Uterus (tissue), 4 donors: ENCODE measurements at places on chromosomes 5 and 9. TPM values are rescaled to one million over a fixed set of nuclear protein-coding genes. Genes with fewer than 3 reads are reported as not detected.
A peak's percentile ranks its signal among the peaks of the same experiment; 100 is the strongest.

DNA sequence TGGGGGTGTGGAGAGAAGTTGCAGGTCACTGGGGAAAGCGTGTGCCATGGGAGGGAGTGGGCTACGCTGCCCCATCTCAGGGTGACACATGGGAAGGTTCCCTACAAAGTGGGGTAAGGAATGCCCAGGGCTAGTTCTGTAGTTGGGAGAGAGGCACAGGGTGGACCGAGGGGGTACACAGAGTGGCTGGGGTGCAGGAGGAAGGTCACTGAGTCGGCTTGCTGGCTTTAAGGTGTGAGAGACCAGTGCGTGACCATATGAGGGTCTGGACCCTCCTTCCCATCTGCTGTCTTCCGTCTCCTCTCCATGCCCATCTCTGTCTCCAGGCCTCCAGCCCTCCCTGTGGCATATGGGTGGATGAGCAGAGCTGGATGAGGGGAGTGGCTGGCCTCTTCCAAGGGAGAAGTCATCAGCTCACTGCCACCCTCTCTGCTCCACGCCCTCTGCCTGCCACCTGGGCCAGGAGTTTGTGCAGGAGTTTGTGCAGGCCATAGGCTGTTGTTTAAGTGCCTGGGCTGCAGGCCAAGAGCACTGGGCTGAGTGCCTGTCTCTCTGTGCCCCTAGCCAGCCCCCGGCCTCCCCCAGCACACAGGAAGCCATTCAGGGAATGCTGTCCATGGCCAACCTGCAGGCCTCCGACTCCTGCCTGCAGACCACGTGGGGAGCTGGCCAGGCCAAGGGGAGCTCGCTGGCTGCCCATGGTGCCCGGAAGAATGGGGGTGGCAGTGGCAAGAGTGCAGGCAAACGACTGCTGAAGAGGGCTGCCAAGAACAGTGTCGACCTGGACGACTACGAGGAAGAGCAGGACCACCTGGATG, 96.8 kb downstream of the PHF2 start:
- no peaks in the 10 kb centered on the region for H3K27me3 ChIP-seq
- peak; percentile 10 for DNase-seq
- no peaks in the 10 kb centered on the region for H3K4me1 ChIP-seq
- H3K4me3 ChIP-seq, result no peak overlapping the region

DNA sequence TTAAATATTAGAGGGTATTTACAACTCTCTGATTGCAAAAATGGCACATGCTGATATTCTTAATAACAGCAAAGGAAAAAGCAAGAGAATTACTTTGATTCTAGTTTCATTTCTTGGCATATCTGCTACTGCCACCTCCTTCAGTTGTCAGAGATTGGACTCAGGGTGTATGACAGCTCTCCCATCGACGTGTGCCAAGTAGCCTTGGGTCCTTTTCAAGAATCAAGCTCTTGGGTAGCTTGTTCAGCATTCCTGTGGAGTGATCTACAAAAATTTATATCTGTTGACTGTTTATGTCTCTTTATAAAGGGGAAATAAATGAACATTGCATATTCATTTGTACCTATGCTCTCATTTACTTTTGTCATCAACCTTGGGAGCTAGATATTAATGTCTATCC, 315.6 kb downstream of the PRR16 start:
- H3K27me3 ChIP-seq, result no peaks in the 10 kb centered on the region
- DNase-seq, result no peak
- H3K36me3 ChIP-seq, result no peaks in the 10 kb centered on the region

GRCh38 chr5:2841208-2841607, 89.7 kb upstream of the IRX2 start:
- no peaks in the 10 kb centered on the region for H3K36me3 ChIP-seq
- H3K4me1 ChIP-seq, result no peaks in the 10 kb centered on the region
- no peak overlapping the region for H3K4me3 ChIP-seq
- DNase-seq, result no peak
- H3K27ac ChIP-seq, result no peak overlapping the region

ASTN2 gene
- 8.6 TPM for total RNA-seq

DNA sequence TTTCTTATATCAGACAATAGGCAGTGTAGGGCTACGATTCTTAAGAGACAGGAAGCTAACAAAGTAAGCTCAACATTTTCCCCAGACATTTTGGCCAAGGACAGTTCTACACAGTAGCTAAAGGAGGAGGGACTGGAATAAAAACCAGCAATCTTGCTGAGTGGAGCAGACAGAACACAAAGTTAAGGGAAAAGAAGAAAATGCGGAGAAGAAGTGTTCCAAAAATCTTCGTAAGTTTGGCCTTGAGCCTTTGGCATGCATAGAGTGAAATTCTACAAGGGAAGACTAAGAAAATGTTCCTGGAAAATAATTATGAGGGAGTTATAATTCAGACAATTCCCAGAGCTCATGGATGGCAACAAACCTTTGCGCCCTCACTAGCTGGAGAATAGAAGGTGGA, 748.0 kb upstream of the CTNND2 start:
- no peaks in the 10 kb centered on the region for H3K27me3 ChIP-seq
- DNase-seq, result no peak
- no peak overlapping the region for H3K27ac ChIP-seq
- H3K4me3 ChIP-seq, result no peak overlapping the region
- H3K4me1 ChIP-seq, result no peaks in the 10 kb centered on the region

DNA sequence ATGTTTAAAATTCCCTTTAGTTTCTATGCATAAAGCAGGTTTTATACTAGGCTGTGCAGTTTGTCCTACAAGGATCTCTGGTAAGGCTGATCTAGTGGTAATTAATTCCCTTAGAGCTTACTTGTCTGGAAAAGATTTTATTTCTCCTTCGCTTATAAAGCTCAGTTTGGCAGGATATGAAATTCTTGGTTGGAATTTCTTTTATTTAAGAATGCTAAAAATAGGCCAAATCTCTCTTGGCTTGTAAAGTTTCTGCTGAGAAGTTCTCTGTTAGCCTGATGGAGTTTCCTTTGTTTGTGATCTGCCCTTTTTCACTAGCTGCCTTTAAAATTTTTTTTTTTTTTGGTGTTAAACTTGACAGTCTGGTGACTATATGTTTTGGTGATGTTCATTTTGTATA, 237.1 kb upstream of the TLE4 start:
- no peaks in the 10 kb centered on the region for H3K36me3 ChIP-seq
- no peaks in the 10 kb centered on the region for H3K27me3 ChIP-seq
- no peak overlapping the region for H3K27ac ChIP-seq
- DNase-seq, result no peak
- H3K4me1 ChIP-seq, result no peaks in the 10 kb centered on the region

DNA sequence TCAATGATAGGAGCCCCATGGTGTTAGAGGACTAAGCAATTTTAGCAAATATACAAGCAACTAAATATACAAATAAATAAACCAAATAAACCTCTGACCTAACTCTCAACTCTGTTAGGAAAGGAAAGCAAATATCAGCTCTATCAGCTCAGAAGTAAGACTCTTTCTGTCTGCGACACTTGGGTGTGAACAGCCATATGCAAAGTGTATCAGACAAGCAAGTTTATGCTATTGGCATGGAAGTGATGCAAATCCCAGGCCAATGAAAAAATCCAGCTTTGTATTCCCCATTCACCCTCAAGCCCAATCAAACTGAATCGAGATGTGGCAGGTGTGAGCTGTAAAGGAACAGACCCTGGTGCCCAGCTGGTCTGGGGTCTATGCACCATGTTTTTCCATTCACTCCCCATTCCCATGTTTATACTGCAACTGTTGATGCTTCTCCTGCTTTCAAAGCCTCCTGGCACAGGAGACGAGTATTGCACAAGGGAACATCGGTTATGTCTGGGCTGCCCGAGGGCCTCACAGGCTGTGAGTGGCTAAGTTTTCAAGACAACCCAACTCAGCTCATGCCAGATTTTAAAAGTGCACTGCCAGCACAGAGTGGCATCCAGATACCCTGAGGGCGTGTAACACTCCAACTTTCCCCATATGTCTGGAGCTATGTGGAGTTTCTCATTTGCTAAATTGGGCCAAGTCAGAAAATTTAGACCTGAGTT, 73.1 kb downstream of the FEM1C start:
- no peak overlapping the region for H3K4me3 ChIP-seq
- H3K27ac ChIP-seq, result no peak overlapping the region
- no peaks in the 10 kb centered on the region for H3K36me3 ChIP-seq
- no peaks in the 10 kb centered on the region for H3K4me1 ChIP-seq

DNA sequence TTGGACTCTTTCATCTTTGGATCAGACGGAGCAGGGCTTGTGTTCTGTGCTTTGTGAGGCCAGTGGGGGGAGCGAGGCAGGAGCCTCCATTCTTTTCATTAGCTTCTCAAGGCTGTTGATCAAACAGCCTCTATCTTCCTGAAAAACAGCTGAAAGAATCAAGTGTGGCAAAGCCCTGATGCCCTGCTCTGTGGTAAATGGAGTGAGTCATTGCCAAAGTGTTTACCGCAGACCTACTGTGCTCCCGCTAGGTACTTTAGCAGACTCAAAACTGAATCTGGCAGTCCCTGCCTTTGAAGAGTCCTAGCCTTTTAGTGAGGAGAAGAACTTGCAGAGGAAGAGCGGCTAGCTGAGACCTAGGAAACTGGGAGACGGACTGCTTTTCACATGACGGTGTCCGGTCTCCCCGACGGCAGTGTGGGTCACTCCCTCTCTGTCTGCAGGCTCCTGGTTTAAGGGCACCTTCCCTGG, 3.3 kb downstream of the ANKRD33B start:
- no peaks in the 10 kb centered on the region for H3K4me1 ChIP-seq
- no peaks in the 10 kb centered on the region for H3K27me3 ChIP-seq
- no peak for DNase-seq
- peak overlapping the region; percentile 54 for H3K4me3 ChIP-seq
- H3K36me3 ChIP-seq, result no peaks in the 10 kb centered on the region

DNA sequence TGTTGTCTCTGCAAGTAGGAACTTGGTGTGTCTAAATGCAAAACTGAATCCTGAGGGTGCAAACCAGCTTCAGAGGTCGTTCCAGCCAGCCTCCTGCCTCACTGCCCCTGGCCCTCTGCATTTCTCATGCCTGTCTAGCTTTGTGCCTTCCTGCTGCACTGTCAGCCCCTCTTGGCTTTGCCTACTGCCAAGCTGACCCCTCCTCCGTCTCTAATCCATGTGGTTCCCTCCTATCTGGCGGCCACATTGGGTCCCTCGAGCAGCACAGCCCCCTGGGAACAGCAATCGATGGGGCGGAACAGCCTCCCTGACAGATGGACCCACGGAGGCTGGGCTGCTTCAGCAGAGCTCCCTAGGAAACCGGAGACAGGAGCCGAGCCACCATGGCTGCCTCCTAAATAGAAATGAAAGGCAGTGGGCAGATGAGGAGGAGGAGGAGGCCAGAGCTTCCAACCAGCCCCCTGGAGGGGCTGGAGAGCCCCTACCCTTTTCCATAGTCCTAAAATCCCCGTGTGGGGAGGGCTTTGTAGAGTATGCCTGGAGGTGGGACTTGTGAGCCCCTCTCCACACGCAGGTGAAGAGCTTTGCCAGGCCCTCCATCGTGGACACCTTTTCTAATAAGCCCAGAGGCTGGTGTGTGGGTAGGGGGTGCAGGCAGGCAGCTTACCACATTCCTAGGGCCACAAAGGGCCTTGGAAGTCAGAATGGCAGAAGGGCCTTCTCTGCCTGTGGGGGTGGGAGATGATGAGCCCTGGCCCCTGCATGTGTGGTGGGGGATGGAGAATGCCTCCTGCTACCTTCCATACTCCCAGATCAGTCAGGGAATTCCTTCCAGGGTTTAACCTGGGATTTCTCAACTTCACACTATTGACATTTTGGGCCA, 9.2 kb upstream of the CXXC5 start:
- no peak for DNase-seq
- H3K4me1 ChIP-seq, result peaks cover 12% of the 10 kb centered on the region
- H3K27me3 ChIP-seq, result no peaks in the 10 kb centered on the region
- no peaks in the 10 kb centered on the region for H3K36me3 ChIP-seq
- H3K4me3 ChIP-seq, result no peak overlapping the region

PRKACG gene
- not detected for total RNA-seq

DNA sequence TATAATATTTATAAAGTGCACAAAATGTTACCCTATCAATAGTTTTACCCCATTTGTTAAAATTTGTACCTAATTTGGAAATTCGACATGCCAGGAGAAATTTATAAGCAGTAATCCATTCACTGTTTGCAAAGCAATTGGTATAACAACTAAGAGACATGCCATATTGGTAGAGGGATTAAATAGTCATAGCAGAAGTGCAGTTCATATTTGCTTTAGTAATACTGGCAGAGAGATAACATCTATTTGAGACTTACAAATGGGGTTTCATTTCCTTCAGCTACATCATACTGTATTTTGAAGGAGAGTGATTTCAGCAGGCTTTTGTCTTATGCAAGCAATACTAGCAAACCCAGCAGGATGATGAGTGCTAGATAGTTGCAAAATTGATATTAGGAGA, 610.4 kb upstream of the CDH10 start:
- no peak for DNase-seq
- no peaks in the 10 kb centered on the region for H3K36me3 ChIP-seq
- H3K4me1 ChIP-seq, result no peaks in the 10 kb centered on the region
- H3K27ac ChIP-seq, result no peak overlapping the region
- H3K27me3 ChIP-seq, result no peaks in the 10 kb centered on the region

DNA sequence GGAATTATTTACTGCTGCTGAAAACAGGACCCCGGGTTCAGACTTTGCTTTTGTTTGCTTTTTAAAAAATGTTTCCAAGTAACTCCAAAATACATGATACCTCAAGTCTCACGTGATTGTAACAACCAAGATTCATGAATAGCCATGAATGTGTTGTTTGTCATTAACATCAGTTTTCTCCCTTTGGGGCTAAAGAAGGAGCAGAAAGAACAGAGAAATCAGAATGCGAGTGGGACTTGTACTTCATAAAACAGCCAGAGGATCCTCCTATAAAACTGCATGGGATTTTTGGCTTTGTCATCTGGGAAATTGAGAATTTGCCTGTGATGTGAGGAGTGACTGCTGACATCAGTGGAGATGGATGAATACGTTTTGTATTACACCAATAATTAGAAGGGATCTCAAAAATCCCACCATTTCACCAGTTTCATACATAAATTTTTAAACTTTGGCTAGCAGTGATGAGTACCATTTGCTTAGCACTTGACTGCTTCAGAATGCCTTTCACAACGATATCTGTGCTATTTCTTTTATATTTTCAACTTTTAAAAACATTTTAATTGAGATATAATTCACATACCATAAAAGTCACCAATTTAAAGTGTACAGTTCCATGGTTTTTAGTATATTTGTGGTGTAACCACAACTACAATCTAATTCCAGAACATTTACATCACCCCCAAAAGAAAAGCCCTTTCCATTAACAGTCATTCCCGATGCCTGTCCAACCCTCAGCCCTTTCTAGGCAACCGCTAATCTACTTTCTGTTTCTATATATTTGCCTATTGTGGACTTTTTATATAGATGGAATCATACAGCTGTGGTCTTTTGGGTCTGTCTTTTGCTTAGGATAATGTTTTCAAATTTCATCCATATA, 126.9 kb upstream of the ANKRD55 start:
- DNase-seq, result no peak
- H3K27ac ChIP-seq, result peak overlapping the region; percentile 70
- H3K4me1 ChIP-seq, result no peaks in the 10 kb centered on the region
- H3K27me3 ChIP-seq, result no peaks in the 10 kb centered on the region
